Amniotic stem cell (primary cell): ENCODE measurements at places on chromosomes 1 and 21.

DNA sequence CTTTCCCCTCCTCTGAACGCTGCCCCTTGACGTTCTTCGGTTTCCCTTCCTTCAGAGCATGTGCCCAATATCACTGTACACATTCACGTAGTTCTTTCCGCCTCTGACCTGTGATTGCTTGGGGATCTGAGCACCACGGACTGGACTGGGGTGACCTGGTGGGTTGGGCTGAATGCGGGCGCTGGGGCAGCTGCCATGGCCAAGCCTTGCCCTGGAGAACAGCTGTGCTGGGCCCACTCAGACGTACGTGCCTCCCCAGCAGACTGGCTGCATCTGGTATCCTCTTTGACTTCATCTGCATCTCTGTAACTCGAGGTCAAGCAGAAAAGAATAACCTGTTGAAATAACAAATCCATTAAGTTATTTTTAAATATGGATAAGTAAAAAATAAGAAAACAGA is 35.1 kb upstream of the DISC1 start:
- no peak for DNase-seq

DNA sequence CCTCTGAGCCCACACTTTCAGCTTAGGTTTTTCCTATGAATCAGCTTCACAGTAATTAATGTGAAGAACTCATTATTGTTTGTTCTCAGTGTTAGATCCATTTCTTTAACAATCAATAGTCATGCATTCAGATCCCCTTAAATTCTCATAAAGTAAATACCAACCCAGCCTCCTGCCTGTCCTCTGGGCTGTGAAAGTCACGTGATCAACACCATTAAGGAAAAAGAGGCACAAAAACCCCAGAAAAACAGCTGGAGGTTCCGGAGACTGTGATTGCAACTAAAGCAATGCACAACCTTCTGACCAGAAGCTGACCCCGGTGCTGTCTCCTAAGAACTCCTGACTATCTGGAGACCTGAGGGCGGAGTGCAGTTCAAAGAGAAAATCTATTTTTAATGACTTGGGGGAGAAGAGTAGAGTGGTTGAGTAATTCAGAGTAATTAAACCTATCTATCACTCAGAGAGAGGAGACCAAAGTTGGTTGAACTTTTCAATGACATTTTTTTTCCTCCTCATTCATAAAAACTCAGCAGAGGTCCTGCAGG is 132.5 kb downstream of the PLXNA2 start:
- no peak for DNase-seq

DNA sequence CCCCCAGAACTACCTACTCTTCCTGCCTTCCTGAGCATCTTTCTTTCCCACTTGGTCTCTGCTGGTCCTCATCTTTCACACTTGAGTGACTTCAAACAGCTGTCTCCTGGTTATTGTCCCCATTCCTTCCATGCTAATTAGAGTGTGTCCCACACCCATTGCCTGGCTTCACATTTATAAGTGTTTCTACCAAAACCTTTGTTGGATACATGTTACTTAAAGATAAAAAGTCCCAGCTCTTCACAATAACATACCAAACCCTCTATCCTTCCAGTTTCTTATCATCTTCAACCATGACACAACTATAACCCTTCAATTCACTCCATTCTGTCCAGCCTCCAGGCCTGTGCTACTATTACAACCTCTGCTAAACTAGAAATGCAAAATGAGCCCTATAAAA is 41.0 kb downstream of the VCAM1 start:
- DNase-seq, result no peak

GRCh38 chr1:27952147-27952546 is 7.6 kb upstream of the XKR8 start:
- DNase-seq, result no peak

DNA sequence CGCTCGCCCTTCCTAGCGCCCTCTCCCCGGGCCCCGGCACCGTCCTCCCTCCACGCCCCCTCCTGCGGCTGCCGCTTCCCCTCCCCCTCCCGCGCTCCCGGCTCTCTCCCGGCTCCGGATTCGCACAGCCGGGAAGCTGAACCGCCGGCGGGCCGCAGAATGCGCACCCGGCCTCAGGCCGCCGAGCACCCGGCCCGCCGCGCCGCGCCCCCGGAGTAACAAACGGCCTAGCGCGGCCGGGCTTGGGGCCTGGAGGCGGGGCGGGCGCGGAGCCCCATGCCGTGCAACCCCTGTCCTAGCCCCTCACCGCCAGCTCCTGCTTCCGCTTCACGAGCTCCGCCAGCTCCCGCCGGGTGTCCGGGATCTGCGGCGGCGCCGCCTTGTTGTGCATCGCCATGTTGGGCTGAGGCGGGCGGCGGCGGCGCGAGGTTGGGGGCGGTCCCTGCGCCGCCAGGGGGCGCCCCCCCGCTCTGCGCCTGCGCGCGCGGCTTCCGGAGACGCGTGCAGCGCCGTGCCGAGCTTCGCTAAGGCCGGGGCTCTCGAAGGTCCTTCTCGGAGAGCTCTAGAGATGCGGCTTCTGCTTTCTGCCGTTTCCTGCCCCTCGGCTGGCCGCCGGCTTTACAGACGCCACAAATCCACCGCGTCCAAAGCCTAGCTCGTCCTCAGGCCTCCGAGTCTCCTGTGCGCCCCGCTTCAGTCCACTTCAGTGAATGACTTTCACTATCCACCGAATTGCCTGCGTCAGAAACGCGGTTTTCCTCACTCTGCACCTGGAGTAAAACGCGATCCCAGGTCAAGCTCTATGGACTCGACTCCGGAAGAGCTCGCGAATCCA is at the start of gene MEAF6:
MEAF6 (minus strand) TSS at position 417 of the 835 bp plus-strand sequence; CDS start at position 397, 20 bp downstream.
- DNase-seq, result peak; percentile 84

- DNase-seq, result no peak
Observed at GRCh38 chr1:112417271-112417670, 21.3 kb downstream of the CTTNBP2NL start.

DNA sequence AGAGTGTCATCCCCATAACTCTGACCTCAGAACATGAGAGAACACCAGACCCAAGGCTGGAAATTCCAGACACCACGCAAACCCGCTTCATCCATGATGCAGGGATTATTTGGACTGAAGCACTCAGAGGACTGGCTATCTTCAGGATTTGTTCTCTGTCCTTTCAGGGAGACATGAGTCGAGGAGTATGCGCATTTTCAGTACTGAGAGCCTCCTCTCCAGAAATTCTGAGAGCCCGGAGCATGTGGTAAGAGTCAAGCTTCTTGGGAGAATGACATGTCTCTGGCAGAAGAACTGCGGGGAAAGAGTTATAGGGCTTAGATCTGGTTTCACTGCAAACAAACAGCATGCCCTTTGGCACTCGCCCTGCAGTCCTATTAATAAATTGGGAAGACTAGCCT is 6.9 kb downstream of the LAX1 start:
- DNase-seq, result no peak

GRCh38 chr21:35256468-35256988 is 207.4 kb upstream of the RUNX1 start:
- peak; percentile 88 for DNase-seq

- DNase-seq, result no peak
Observed at GRCh38 chr1:201640624-201641023, 101.7 kb downstream of the NAV1 start.

- no peak for DNase-seq
Observed at GRCh38 chr1:3992103-3992556, 92.1 kb upstream of the C1orf174 start.

DNA sequence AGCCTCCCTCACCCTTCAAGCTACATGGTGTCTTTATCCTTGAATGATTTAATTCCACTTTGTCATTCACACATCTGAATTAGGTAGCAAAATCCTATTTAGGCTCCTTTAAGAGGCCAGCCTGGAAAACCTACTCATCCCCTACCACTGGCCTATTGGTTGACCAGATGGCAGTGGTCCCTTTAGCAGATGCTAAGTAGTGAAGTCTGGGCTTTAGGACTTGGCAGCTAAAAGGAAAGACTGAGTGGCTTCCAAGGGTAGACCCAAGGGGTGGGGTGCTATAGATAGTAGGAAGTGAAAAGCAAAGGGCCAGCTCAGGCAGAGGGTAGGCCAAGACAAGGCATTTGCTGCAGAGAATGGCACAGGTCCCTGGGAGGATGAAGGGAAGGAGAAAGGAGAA is 46.6 kb downstream of the KCNJ6 start:
- DNase-seq, result no peak

GRCh38 chr1:15712168-15712567 is 23.9 kb upstream of the SLC25A34 start:
- DNase-seq, result no peak

- no peak for DNase-seq
Observed at GRCh38 chr1:116721451-116722007, 32.7 kb upstream of the CD2 start.
